Thoracic aorta endothelial cell (primary cell): ENCODE measurements at places on chromosomes 7 and 10. TPM values are rescaled to one million over a fixed set of nuclear protein-coding genes. Genes with fewer than 3 reads are reported as not detected.

The NPTX2 gene
- total RNA-seq: 0.40 and 0.72 TPM in 2 replicates

The FAM24B gene
- total RNA-seq: 10.6 and 14.1 TPM in 2 replicates

The PTN gene
- total RNA-seq: 0.07 and 0.27 TPM in 2 replicates

The DNAJC12 gene
- total RNA-seq: 0.14 and 0.53 TPM in 2 replicates

The CNTNAP2 gene
- total RNA-seq: 0.29 TPM in 1 of 2 replicates, not detected in the other

The XRCC2 gene
- 12.5 and 17.3 TPM in 2 replicates for total RNA-seq

The FANK1 gene
- total RNA-seq: 1.2 TPM in 2 replicates

The ASB15 gene
- not detected in 2 replicates for total RNA-seq

The NXPH1 gene
- not detected in 2 replicates for total RNA-seq

The HYCC1 gene
- total RNA-seq: 87.9 and 108 TPM in 2 replicates

The WNT2 gene
- not detected in 2 replicates for total RNA-seq

The CHCHD1 gene
- 25.3 and 25.8 TPM in 2 replicates for total RNA-seq

The GIMAP7 gene
- total RNA-seq: 30.9 and 48.0 TPM in 2 replicates

The C10orf143 gene
- 0.57 TPM in 1 of 2 replicates, not detected in the other for total RNA-seq
